CD4-positive, alpha-beta T cell treated with Interleukin-17A for 4 hours (primary cell): ENCODE measurements at places on chromosomes 5 and 9.

DNA sequence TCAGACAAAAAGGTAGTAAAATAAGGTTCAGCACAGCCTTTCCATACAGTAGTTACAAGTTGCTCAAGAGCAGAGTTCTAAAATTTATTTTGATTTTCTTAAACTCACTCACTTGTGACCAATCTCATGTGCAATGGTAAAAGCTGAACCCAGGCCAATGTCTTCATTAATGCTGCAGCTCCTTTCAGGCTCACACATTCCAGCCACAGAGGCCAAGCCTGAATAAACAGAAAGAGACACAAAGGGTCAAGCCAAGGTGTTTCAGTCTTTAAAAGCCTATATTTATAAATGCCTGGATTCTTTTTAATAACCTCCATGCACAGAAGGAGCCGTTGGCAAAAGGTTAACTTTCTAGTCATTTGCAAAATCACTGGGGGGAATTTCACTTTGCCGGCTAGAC, 152.5 kb downstream of the ADAMTS6 start:
- DNase-seq = no peak

GRCh38 chr5:150473673-150474358, 24.3 kb upstream of the RPS14 start:
- no peak for DNase-seq

DNA sequence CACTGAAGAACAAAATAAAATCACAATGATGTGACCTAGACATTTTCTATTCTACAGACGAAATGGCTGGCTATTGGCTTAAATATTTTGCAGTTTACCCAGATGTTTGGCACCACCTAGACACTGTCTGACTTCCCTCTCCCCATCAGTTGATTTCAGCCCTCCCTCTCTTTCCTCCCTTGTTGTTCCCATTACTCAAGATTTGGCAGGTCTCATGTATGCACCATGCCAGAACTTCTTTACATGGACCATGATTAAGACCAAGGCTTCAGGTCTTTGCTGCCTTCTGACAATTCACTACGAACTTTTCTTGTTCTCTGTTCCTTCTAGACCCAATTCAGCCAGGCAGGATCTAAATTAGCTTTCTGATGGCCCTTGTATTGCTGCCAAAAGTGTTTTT, 66.6 kb upstream of the GDNF start:
- DNase-seq = no peak

DNA sequence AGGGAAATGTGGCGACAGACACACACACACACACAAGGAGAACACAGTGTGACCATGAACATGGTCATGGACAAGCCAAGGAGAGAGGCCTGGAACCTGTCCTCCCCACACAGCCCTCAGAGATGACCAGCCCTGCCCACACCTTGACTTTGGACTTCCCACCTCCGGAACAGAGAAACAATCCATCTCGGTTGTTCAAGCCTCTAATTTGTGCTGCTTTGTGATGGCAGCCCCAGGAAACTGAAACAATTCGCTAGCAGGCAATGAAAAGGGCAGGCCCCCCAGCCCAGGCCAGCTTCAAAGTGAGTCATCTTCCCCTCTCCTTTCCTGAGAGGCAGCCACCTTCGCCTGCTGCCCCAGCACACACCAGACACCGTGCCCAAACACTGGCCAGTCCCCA, 47.7 kb downstream of the NSUN2 start:
- DNase-seq = no peak

DNA sequence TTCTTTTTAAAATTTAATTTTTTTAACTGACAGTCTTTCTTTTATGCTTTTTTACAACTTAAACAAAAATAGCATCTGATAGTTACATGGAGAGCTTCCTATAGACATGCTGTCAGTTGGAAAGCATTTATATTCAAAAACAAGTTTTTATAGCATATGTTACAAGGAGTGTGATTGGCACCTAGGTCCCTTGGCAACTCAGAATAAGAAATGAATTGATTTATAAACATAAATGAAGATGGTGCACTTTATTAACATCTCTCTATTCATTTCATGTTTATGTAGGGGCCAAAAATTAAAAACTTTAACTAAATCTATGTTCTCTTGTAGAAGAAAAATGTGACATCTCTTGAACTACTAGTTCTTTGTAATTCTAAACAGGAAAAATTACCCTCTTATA, 153.2 kb downstream of the XRCC4 start:
- no peak for DNase-seq

DNA sequence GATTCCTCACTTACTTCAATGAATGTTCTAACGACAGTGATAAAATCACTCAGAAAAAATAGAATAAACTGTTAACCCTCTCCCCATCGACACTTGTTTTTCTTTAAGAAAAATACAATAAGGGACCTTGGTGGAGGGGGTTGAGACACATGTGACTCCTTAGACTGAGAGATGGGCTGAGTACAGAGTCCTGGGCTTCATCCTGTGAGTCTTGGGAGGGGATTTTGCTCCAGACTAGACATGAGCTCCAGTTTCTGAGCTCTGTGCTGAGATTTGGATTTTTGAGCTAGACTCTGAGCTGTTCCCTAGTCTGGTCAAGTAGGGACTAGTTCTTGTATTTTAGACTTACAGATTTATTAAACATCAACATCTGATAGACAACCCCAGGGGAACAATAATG, 241.5 kb upstream of the MVB12B start:
- DNase-seq = no peak

- DNase-seq = no peak
Observed at GRCh38 chr9:70642341-70642740, 227.9 kb upstream of the KLF9 start.

DNA sequence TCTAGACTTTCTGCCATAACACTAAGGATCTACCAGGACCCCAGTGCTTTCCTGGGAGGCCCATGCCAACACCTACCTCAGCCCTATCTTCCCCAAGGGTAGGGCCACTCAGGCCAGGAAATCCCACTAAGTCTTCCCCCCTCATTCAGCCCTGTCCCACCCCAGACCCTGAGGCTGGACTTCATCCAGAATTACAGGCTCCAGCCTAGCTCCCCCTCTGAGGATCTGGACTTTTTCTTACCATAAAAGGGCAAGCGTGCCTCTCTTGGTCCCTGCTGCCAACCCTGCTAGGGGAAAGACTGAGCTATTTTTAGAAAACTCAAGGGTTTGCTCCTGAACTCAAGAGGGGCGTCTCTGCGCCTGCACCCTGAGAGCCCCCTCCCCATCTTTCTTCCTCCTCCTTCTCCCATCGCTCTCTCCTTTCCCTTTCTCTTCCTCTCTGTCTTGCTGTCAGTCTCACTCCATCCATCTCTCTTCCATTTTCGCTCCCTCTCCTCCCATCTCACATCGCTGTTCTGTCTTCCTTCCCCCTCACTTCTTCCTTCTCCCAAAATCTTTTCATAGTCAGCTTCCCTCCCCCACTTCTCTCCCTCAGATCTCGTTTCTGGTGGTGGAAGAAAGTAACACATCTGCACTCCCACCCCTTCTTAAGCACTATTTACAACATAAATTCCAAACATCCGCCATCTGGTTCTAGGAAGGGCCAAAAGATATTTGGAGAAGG, 38.1 kb upstream of the IL17B start:
- no peak for DNase-seq

- DNase-seq = no peak
Observed at GRCh38 chr5:133373121-133373870, 239.0 kb downstream of the FSTL4 start.

GRCh38 chr9:21862871-21863270, 60.4 kb downstream of the MTAP start:
- DNase-seq = no peak

GRCh38 chr9:96027251-96028131, 152.0 kb downstream of the ERCC6L2 start:
- peak; percentile 34 for DNase-seq

DNA sequence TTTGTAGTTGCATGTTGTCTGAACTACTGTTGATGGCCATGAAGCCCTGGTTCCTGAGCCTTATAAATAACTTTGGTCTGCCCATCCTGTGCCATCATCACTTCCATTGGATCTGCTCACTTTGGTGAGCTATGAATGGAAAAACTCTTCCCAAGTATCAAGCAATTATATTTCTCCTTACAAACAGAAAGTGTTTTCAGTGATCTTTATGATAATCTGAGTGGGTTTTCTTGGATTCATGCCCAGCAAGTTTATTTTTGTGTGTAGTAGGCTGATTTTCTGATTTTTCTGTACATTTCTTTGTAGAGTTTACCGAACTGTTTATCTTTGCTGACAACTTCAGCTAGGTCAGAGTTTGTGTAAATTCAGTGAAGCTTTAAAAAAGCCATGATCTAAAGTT, 31.0 kb downstream of the CAMK4 start:
- no peak for DNase-seq

DNA sequence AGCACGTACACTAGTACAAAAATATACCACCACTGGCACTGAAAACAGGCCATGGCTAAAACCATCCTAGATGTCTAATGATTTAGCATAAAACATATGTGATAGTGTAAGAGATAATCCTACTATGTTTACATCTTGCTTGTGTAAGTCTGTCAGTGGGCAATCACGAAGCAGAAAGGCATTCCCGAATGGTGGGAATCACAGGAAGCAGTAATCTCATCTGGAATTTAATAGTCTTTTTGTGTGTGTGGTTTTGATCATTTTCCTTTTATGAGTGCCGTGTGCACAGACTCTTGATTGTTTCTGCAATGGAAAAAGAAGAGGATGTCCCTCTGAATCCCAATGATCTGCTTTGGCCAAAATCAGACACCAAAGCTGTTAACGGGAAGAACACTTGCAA, 200.5 kb downstream of the EBF1 start:
- no peak for DNase-seq

GRCh38 chr5:114361724-114362196, at the start of gene KCNN2:
Gene KCNN2, plus strand, starts transcription at chr5:114362070. Its CDS starts 70 bp downstream, at chr5:114362140.
- DNase-seq = no peak

- no peak for DNase-seq
Observed at GRCh38 chr5:143267186-143267585, 136.3 kb downstream of the NR3C1 start.

- DNase-seq = no peak
Observed at GRCh38 chr9:121735793-121736770, 84.6 kb downstream of the DAB2IP start.

GRCh38 chr5:112142769-112143270, 276.3 kb downstream of the EPB41L4A start:
- no peak for DNase-seq

GRCh38 chr9:127074561-127075548, 47.6 kb downstream of the ANGPTL2 start:
- DNase-seq = no peak

- no peak for DNase-seq
Observed at GRCh38 chr5:9774472-9775079, 144.4 kb upstream of the TAS2R1 start.

GRCh38 chr5:52063186-52063585, 679.9 kb downstream of the ISL1 start:
- DNase-seq = no peak

DNA sequence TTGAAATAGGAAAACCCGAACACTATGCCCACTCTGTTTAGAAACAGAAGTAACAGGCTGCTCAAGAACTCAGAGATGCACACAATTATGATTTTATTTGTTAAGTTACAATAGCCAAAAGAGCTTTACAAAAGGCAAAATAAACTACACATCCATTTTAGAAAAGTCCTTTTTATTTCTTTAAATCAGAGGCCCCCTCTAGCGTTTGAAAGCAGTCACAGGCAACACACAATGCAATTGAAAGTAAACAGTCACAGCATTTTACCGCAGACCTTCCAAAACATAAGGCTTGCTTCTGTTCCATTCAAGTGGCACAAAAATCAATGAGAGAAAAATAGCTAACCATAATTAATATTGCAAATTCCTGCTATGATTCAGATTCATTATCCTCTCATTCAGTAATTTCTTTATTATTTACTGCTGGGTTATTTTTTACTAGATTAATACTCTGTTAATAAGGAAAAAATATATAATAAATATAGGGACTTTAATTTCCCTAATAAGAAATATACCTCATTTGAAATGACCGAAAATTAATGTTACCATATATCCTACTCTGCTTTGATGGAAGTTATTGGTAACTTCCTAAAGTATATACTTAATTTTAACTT, 78.3 kb downstream of the CEP120 start:
- no peak for DNase-seq

GRCh38 chr9:2620919-2621721, 467 bp upstream of the VLDLR start:
- DNase-seq = peak; percentile 36

DNA sequence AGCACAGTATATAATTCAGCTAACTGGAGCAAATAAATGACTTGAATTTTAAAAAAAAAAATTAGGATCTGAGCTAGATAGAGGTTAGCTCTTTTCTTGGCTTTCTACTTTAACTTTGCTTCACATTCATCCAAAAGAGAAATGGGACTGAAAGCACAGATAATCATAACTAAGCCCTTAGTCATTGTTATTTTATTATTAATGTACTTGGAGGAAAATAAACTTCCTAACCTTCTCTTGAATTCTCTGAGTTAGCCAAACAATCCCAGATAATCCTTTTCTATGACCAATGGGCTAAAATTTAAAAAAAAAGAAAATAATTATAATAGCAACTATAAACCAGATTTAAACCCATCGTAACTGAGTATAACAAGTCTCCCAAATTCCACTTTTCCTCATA, 57.6 kb upstream of the RASA1 start:
- no peak for DNase-seq

DNA sequence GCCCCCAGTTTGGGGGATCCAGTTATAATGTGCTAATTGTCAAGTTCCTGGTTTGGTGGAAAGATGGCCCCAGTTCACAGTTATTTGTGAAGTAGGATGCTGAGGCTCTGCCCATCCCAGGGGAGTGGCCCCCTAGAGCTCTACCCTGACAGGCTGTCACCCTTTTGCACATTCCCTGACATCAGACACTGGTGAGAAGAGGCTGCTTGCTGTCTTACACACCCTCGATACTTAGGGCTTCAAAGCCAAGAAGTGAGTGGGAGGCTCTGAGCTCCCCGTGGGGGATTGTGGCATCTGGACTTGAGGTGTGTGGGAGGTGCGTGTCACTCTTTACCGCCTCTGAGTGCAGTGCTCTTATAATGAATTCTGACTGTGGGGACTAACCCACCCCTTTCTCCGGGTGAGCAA, 168.5 kb downstream of the DOCK2 start:
- DNase-seq = peak; percentile 9

GRCh38 chr9:127308652-127309434, 44.3 kb downstream of the GARNL3 start:
- no peak for DNase-seq
